ENCODE measurements at places on chromosomes 2 and 18.

GRCh38 chr18:64238076-64238475, 89.2 kb upstream of the LINC00305 start:
- no peak for DNase-seq

GRCh38 chr2:48754874-48755273, 650 bp downstream of the LHCGR start:
- DNase-seq, result no peak

DNA sequence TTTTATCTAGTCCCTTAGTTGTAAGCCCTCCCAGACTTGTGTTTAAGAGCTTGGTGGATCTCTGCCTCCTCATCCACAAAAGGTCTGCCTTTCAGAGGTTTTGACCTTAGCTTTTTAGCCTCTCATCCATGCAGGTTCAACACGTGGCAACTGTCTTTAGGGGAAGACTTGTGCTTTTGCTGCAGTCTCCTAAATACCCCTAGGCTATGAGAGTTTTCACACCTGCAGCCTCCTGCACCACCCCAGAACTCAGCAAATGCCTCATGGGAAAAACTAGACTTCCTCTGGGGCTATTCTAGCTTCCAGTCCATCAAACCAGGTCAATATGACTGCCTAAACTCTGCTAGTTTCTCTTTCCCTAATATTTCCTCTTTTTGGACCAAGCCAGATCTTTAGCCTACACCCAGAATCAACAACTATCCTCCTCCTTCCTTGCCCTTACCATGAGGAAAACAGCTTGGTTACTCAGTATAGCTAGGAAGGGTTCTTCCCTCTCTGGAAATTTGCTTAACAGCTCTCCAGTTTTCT, 132.3 kb upstream of the RIOK3 start:
- no peak for DNase-seq

DNA sequence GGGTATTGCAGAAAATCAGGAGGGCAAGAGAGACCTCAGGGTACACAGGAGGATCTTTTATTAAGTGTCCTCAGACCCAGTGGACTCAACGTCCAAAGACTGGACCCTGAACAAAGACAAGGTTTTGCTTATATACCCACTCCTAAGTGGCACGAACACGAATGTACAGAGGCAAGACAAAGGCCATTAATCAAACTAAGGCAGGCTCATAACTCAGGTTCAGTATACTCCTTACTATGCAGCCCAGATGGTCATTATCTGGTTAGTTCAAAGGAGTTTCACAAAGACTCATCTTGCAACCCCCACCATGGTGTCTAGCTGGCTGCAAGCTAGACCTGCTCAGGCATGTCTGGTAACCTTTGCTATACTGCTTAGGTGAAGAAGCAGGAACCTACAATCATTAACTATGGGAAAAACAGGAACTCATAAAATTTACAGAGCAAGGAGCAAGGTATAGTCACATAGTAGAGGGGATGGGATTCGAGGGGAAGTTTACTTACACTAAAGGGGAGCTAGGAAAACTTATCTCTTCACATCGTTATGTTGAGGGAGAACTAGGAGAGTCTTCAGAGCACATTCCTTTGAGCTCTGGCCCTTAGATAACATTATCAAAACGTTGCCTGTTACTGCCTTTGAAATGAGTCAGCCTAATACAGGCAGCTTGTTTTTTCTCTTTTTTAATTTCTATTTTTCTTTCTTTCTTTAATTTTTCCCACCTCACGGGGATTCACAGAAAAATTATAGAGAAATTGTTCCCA, 33.9 kb downstream of the SLC4A3 start:
- peak; percentile 42 for DNase-seq

GRCh38 chr18:50696929-50697328, 122.9 kb downstream of the MRO start:
- DNase-seq, result no peak

- DNase-seq, result peak; percentile 46
Measured at GRCh38 chr2:53130441-53130943, 637.1 kb upstream of the CHAC2 start.

GRCh38 chr2:7190587-7191324, 273.5 kb downstream of the RNF144A start:
- no peak for DNase-seq

DNA sequence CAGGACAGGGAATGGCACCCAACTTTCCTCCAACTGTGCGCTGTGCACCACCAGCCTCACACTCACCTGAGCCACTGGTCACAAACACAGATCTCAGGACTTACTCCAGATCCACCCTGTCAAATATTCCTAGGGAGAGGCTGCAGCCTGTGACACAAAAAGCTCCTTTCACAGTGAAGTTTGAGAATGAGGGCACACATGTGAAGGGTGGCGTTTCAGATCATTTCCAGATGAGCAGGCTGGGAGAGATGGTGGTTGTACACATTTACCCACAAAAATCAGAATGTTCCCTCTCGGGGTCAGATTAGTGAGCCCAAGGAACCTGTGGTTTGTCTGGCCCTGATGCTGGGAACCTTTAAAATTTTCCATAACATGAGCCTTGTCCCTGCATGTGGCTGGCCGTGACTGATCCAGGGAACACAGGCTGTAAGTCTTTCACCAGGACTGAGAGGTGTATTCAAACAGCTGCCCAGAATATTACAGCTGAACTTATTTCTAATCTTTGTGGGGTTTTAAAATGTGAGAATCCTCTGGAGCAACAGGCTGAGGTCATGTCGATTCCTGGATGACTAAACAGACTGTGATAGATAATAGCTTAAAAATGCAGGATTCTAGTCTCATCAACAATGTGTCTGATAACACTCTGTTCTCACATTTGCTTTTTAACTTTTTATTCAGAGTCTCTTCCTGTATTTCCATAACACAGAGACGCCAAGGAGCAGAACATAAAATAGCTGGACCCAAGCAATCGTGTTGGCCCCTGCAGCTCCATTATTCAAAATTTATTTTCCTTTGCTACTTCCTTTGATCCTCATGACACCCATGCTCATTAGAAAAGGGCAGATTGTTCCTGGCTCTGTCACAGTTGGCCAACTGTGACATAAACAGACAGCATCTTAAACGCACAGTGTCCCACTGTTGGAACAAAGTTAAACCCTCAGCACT, 35.5 kb downstream of the IL1R2 start:
- peak; percentile 90 for DNase-seq
